ENCODE measurements at places on chromosomes 16 and 17.
A peak's percentile ranks its signal among the peaks of the same experiment; 100 is the strongest.

DNA sequence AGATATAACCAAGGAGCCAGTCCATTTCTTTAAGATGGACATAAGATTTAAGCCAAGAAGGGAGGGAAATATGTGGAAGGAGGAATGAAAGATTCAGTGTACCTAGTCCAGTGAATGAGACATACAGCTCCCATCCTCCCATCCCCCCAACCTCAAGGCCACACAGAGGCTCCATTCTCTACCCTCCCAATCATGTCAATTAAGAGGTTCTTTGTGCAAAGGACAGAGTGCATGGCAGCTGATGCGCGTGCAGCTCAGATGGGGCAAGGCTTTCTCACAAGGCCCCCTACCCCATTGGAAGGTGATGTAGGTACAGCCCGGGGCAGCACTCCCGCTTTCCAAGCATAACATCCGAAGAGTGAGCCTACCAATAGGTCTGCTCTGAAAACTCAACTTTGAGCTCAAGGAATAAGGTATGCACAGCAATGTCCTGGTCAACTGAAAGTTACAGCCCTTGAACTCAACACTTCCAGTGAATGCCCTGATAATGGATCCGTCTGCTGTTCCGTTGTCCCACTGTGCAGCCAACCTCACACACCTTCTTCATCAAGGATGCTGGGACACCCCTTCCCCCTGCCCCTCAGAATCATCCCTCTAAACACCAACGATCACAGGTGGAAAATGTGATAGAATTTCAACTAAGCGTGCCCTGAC lies 458.1 kb downstream of the SOX9 start:
- DNase-seq: no peak

- no peak for DNase-seq
Observed at GRCh38 chr16:26139884-26140283, 448.1 kb downstream of the HS3ST4 start.

DNA sequence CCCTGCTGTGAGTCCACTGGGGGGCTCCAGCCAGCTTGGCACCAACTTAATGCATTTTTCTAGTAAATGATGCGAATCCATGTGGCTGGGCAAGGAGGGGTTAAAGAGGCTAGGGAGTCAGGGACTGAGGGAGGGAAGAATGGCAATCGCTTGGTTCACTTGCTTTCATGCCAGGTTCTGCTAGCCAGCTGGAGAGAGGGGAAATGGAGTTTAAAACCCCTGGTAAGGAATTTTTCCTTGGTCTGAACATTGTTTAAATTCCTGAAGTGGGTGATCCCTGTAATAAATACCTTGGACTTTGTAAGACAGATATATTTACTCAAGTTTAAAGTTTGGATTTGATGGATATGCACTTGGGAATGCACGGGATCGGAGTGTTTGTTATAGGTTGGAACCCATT lies 22.8 kb downstream of the ANKFN1 start:
- DNase-seq: no peak

- DNase-seq: no peak
Observed at GRCh38 chr17:30229012-30229411, 6.5 kb downstream of the SLC6A4 start.

- no peak for DNase-seq
Observed at GRCh38 chr17:42313773-42314566, 25.7 kb downstream of the STAT5A start.

- no peak for DNase-seq
Observed at GRCh38 chr17:3935140-3935542, 18.9 kb upstream of the P2RX1 start.

GRCh38 chr16:57041182-57042156 lies 50.9 kb upstream of the CPNE2 start:
- peak; percentile 64 for DNase-seq

DNA sequence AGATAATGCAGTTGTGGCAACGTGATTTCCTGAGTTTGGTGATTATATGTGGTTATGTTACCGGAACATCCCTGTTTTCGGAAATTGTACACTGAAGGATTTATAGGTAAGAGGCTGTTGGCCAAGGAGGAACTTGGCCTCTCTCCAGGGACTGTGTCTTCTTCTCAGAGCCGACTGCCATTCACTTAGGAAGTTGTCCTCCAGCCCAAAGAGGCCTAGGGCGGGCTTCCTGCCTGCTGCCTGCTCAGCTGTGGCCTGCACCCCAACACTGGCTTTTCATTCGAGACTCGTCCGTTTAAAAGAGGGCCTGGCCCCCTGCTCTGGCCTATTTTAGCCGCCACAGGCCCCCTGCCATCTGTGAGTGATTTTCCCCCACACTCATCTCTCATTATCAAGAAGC lies 64.3 kb downstream of the ZDHHC7 start:
- DNase-seq: no peak

- no peak for DNase-seq
Observed at GRCh38 chr16:48295488-48296281, 48.3 kb upstream of the ABCC11 start.

GRCh38 chr17:61520897-61521296 lies 68.7 kb downstream of the TBX4 start:
- no peak for DNase-seq

DNA sequence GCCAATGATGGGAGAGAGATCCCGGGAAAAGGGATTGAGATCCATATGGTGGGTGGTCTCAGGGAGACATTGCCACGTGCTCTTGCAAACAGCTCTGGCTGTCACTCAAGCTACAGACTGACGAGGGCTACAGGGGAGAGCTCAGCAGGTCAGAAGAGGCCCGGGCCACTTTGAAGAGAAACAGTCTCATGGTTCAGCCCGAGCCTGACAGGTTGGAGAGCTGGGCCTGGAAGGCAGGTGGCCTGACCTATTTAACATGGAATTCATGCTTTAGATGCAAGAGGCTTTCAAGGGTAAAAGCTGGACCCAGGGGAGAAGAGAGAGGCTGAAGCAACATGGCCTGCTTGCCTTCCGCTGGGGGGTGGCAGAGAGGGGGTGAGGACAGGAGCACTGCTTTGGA lies 81.0 kb upstream of the BRD7 start:
- no peak for DNase-seq

DNA sequence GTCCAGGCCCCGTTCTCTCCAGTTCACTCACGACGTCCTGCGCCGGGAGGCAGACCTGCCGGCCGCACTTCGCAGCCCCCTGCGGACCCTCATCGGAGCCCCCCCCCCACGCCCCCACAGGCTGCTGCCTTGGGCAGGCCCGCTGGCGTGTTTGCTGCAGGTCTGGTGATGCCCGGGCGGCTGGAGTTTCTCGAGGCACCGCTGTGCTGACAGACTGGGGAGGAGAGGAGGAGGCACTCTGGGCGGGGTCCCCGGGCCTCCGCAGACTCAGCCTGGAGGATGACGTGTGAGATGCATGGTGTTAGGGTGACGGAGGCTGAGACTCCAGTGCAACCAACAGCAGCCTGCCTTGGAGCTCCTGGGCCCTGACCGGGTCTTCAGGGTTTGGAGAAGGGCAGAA lies 24.1 kb downstream of the BAIAP2 start:
- no peak for DNase-seq

DNA sequence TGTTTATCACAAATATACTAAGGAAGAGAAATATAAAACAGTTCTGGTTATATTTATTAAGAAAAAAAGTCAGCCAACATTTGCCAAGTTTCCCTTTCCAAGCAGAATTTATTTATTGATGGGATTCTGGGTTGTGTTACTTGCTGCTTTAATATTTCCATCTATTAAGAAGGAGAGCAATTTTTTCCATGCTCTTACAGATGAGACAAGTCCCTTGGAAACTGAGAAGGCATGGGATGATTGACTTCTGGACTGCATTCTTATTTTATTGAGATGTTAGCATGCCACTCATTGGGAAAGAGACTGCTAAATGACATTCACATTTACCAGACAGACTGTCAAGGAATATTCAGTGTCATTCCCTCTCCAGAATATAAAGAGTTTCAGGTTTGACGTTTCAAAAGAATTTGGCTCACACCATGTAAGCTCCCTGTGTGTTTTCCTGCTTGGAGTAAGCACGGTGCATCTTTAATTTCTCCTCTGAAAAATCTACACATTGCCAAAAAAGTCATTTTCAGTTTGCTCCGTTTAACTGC lies 1565.2 kb upstream of the GOT2 start:
- no peak for DNase-seq

DNA sequence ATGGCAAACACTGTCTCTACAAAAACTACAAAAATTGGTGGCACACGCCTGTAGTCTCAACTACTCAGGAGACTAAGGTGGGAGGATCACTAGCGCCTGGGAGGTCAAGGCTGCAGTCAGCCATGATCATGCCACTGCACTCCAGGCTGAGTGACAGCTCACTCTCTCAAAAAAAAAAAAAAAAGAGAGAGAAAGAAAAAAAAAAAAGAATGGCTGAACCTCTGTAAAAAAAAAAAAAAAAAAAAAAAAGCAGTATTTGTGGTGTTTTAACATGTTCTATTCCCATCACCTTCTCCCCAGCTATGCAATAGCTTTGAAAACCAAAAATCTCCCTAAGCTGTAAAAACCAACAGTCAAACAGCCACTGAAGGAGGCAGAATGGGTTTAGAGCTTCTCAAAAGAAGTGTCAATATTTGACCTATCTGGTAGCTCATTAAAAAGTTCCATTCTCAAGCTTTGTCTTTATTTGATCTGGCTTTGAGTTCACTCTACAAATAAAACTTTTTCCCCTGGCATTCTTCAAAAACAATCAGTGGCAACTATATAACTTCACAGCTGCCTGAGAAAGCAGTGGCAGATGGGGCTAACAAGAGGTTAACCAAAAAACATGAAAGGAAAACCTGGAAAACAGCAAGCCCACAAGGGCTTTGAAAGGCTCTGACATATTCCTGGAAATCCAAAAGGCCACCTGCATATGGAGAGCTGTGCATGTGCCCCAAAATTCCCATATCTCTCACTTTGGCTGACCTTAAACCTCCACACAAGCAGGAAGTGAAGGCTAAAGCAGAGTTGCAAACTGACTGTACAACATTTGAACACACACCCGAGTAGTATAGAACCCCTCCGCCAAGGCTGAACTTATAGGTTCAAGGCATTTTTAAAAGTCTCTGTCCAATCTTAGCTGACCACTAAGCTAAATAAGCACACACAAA lies 36.0 kb downstream of the USP32 start:
- DNase-seq: no peak

GRCh38 chr16:19517424-19518089 lies 4.3 kb downstream of the GDE1 start:
- no peak for DNase-seq

- no peak for DNase-seq
Observed at GRCh38 chr17:32288615-32289014, 23.0 kb downstream of the RHBDL3 start.

DNA sequence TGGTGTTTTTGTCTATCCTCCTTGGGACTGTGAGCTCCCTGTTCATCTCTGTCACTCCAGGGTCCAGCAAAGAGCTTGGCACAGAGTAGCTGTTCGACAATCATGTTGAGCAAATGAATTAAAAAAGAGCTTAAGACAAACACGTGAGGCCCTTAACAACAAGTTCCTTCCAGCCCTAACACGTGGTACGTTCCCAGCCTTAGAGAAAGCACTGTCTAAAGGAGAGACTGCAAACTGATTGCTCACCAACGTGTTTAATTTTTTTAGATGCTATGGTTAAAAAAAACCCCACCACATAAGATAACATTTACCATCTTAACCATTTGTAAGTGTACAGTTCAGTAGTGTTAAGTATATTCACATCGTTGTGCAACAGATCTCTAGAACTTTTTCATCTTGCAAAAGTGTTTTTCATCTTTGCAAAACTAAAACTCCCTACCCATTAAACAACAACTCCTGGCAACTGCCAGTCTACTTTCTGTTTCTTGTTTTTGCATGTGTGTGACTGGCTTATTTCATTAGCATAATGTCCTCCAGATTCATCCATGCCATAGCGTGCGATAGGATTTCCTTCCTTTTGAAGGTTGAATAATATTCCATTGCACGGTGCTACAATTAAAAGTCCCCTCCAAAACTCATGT lies 28.2 kb downstream of the LAT start:
- DNase-seq: no peak

DNA sequence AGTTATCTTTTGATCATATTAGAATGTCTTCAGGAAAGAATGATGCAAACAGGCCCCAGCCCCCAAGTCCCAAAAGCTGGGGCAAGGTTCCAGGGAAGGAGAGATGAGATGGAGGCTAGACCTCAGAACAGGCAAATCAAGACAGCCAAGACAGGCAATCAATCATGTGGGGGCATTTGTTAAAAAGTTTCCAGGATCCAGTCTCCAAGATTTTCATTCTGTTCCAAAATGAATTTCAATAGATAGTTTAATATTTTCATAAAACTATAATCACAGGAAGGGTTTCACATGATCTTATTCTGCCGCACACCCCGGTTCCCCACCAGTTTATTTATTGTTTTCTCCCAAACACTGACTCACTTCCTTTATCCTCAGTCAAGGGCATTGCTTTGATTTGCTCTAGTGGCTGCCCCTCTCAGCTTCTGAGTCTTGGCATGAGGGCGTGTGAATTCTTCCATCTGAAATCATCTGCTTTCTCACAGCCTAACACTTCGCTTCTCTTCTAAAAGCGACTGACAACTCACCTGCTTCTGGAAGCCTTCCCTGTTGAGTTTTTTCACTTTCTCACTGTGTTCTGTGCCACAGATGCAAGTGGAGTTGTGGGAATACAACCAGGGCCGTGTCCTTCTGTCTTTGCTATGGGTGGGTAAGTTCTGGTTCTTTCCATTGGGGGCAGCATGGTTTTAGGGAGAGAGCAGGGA lies 12.2 kb upstream of the TERF2 start:
- DNase-seq: no peak

DNA sequence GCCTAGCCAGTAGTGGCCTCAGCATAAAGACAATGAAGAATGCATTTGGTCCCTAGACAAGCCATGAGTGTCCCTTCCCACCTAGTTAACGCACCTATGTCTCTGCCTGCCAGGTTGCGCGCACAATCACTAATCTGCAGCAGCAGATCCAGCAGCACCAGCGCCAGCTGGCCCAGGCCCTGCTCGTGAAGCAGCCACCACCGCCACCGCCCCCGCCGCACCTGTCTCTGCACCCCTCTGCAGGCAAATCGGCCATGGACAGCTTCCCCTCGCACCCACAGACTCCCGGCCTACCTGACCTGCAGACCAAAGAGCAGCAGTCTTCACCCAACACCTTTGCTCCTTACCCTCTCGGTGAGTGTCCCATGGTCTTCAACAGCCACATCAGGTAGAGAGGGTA lies 41.8 kb downstream of the TMC6 start:
- DNase-seq: no peak

GRCh38 chr16:70635336-70636016 lies 10.9 kb upstream of the IL34 start:
- no peak for DNase-seq

DNA sequence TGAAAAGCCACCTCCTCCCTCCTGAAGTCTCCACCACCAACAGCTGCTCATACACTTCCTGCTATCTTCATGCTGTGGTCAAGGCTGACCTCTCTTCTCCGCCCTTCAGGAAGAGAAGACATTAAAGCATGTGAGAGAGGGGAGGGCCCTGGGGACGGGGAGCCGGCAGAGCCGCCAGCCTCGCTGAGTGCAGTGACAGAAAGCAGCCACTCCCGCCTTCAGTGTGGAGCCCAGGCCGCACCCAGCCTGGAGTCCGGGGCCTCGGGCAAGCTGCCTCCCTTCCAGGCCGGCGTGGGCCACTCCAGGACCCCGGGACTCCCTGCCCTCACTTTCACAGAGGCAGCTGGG lies 94.7 kb upstream of the TNRC6C start:
- no peak for DNase-seq

DNA sequence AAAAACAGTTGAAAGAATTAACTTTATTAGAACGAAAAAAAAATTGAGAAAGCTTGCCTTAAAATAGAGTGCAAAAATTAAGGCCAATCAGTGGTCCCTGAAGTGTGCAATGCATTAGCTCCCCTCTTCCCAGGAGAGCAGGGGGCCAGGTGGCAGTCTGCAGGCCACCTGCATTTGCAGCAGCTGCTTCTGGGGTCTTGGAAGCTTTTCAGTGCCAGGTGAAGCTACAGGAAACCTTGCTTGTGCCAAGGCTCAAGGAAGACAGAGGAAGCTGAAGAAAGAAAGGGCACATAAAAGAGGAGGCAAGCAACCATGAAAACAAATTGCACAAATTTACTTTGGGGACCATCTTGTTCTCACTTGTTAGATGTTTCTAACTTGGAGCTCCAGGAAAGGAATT lies 50.5 kb upstream of the MTMR4 start:
- no peak for DNase-seq

Data from stimulated activated CD4-positive, alpha-beta T cell treated with anti-CD3 and anti-CD28 coated beads, Interleukin-1b, Interleukin-23, amount 100 ng/mL, for 1 hour (primary cell).